ENCODE measurements at places on chromosomes 3 and 15. TPM values are rescaled to one million over a fixed set of nuclear protein-coding genes. Genes with fewer than 3 reads are reported as not detected.

Gene KNG1
- total RNA-seq: not detected

Gene CLRN1
- total RNA-seq: not detected

Gene NPTN
- 159 TPM for total RNA-seq

Gene PLA2G4E
- total RNA-seq: not detected

Gene DUOXA2
- total RNA-seq: not detected

Gene SPESP1
- total RNA-seq: 2.8 TPM

Gene ECE2
- total RNA-seq: not detected

Gene CDCP1
- total RNA-seq: 2.4 TPM

Gene NEK10
- total RNA-seq: under 0.01 TPM

Gene GPR176
- 11.8 TPM for total RNA-seq

Gene SCAANT1
- total RNA-seq: not detected

Measured in uterus (tissue), 4 donors.